Activated gamma-delta T cell treated with Interleukin-2 at 50 U/mL for 16 hours (primary cell): ENCODE measurements at places on chromosomes 16 and 17.

GRCh38 chr17:74045608-74046280 lies 157.7 kb upstream of the RPL38 start:
- DNase-seq = no peak

GRCh38 chr17:75228305-75228704 lies 22.8 kb downstream of the NUP85 start:
- no peak for DNase-seq

DNA sequence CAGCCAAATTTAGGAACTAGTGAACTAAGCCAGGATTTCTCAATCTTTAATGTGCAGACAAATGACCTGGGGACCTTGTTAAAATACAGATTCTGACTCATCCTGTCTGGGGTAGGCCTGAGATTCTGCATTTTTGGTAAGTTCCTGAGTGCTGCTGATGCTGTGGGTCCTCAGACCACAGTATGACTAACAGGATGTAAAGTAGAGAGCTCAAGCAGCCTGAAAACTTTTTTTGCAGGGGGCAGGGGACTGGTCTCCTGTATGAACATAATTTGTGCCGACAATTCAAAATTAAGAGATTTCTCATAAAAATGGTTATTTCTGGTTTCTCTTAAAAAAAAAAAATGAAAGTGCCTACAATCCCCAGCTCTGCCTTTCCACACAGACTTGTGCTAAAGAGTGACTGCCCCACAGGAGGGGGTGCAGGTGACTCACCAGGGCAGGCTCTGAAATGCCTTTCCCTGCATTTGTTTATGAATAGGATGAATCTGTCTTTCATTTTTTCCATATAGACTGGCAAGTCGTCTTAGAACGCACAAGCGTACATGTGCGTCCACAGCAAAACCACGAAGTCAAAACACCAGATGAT lies 271.5 kb downstream of the PHKB start:
- DNase-seq = no peak

DNA sequence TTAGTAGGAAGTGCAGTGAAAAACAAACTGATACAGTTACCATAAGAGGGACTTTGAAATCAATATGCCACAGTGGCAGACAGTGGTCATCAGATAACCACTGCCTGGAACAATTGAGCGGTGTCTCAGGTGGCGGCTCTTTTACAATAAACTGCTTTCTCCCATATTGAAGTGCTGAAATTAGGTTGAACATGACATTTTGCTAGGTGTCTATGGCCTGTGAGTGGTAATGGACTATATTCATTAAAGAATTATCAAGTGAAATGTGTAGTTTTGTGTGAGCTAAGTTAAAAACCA lies 214.7 kb downstream of the RPTOR start:
- DNase-seq = no peak

GRCh38 chr16:10969615-10970014 lies 25.3 kb downstream of the CLEC16A start:
- DNase-seq = no peak

GRCh38 chr17:75872434-75873351 lies 5.7 kb downstream of the TRIM47 start:
- peak; percentile 65 for DNase-seq

DNA sequence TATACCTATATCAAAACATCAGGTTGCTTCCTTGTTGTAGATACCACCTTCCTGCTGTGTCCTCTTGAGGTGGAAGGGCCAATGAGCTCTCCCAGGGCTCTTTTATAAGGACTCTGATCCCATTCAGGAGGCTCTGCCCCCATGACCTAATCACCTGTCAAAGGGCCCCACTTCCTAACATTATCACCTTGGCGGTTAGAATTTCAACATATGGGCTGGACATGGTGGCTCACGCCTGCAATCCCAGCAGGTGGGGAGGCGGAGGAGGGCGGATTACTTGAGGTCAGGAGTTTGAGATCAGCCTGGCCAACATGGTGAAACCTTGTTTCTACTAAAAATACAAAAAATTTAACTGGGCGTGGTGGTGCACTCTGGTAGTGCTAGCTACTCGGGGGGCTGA lies 86.4 kb downstream of the HAPSTR1 start:
- no peak for DNase-seq

- no peak for DNase-seq
These were observed 23.9 kb upstream of the TOM1L1 start for GRCh38 chr17:54876656-54877195.
